Osteoblast (primary cell): ENCODE measurements at places on chromosomes 5 and 9. TPM values are rescaled to one million over a fixed set of nuclear protein-coding genes. Genes with fewer than 3 reads are reported as not detected.

DNA sequence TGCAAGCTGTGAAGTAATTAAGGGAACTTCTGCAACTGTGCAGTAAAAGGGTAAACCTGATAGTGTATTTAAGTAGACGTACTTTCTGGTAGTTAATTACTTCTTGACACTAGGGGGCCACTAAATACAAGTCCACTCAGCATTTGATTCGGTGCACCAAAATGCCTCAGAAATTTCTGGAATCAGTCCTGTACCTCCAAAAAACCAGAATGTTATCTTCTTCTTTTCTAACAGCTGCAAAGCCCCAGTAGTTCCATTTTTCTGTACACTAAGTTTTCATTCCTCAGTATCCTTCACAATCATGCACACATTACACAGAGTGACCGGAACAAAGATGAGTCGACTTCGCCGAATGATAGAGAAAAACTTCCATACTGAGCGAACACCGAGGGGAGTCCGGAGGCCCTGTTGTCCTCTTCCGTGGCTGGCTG lies 484 bp downstream of the GFM2 start:
- peak; percentile 91 for DNase-seq

DNA sequence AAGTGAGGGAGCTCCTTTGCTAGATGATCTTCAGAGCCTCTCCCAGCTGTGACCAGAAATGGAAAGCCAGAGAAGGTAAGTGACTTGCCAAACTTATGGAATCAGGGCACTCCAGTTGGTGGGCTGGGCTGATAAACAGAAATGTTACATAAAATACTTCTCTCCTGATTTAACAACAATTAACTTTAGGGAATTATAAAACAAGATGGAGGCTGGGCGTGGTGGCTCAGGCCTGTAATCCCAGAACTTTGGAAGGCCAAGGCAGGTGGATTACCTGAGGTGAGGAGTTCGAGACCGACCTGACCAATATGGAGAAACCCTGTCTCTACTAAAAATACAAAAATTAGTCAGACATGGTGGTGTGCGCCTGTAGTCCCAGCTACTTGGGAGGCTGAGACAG lies 899 bp upstream of the MED10 start:
- no peak for DNase-seq

- peak; percentile 76 for DNase-seq
Measured at GRCh38 chr5:33441241-33442177, 744 bp downstream of the TARS1 start.

GRCh38 chr5:50947906-50948683 lies 281.7 kb downstream of the PARP8 start:
- no peak for DNase-seq

- DNase-seq = no peak
Measured at GRCh38 chr5:89286320-89286719, 403.3 kb upstream of the MEF2C start.

DNA sequence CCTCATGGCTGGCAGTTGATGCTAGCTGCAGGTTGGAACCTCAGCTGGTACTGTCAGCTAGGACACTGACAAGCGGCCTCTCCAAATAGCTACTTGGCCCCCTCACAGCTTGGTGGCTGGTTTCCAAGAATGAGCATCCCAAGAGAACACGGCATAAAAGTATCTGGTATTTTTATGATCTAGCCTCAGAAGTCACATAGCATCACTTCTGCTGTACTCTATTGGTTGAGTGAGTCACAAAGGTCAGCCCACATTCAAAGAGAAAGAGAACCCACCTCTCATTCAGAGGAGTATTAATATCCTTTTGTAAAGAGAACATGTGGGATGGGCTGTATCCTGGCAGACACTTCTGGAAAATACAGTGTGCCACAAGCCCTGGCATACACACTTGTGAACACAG lies 6.0 kb upstream of the SIL1 start:
- DNase-seq = no peak

- DNase-seq = no peak
Measured at GRCh38 chr5:21810737-21811316, 1042.3 kb downstream of the CDH12 start.

DNA sequence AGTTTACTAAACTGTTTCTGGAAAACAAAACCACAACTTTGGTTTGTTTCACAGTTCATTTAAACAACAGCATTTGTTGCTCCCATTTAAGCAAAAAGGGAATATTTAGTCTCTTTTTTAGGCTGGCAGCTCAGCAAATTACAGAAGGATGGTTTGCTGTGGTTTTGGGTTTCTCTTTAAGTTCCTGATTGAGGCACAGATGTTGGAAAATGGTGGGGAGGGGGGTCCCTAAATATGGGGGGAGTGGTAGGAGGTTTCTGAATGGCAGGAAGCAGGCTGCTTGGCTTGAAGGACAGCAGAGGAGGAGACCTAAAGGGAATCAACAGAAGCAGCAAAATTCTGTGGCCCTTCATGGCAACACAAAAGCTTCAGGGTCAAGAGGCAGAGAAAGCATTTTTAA lies 263.4 kb downstream of the ZSWIM6 start:
- DNase-seq = no peak

GRCh38 chr9:72937545-72937944 lies 15.3 kb downstream of the ALDH1A1 start:
- DNase-seq = no peak

GRCh38 chr5:52767217-52767743 lies 20.4 kb upstream of the ITGA1 start:
- no peak for DNase-seq

GRCh38 chr5:176418251-176418650 lies 1.9 kb upstream of the CLTB start:
- no peak for DNase-seq

DNA sequence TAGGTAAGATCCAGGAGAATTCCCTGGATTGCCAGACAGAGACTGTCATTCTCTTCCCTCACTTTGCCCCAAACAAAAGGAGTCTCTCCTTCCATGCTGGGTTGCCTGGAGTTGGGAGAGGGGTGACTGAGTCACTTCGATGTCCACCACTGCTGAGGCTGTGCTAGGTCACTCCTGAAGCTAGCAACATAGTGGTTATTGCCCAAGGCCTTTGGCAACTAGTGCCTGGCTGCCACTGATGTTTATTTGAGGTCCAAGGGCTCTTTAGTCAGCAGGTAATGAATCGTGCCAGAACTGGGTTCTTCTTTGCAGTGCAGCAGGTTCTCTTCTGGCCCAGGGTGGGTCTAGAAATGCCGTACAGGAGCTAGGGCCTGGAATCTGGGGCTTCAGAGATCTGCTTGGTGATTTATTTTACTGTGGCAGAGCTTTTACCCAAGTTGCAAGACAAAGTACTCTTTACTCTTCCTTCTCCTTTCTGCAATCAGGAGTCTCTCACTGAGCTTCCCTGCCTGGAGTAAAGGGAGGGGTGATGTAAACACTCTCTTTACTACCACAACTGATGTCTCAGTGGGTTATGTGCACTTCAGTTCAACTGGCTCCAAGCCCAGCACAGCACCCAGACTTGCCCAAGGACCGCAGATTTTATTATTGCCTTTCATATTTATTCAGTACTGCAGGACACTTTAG lies 155.7 kb upstream of the SH3GL2 start:
- no peak for DNase-seq

DNA sequence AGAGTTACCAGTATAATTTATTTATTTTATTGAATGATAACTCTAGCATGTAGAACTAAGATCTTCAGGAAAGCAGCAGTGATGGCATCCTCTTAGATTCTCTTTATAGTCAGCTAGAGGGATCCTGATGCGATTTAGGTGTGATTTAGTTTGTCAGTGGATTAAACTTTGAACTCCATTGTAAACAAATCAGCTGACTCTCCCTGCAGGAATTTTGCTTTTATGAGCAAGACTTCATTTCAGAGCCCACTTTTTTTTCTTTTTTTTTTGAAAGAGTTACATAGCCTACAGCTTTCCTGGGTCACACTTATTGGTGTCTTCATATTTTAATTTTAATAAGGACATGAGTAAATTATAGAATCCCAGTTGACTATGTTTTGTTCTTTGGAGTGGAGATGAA lies 93.8 kb upstream of the SEMA6A start:
- DNase-seq = no peak

Gene ARHGEF39
- total RNA-seq = 0.36 and 0.88 TPM in 2 replicates

Gene PKN3
- 3.5 and 4.3 TPM in 2 replicates for total RNA-seq

Gene SPINK4
- not detected in 2 replicates for total RNA-seq

Gene DBH
- not detected in 2 replicates for total RNA-seq

Gene MEF2C
- total RNA-seq = 9.4 and 13.4 TPM in 2 replicates

Gene SLC22A4
- 2.9 and 3.8 TPM in 2 replicates for total RNA-seq

Gene GRM6
- not detected in 2 replicates for total RNA-seq

Gene HAVCR1
- 0.36 TPM in 1 of 2 replicates, not detected in the other for total RNA-seq

Gene IL13
- total RNA-seq = under 0.01 TPM in 1 of 2 replicates, not detected in the other
